ENCODE measurements at places on chromosomes 12 and 14. TPM values are rescaled to one million over a fixed set of nuclear protein-coding genes. Genes with fewer than 3 reads are reported as not detected.

DNA sequence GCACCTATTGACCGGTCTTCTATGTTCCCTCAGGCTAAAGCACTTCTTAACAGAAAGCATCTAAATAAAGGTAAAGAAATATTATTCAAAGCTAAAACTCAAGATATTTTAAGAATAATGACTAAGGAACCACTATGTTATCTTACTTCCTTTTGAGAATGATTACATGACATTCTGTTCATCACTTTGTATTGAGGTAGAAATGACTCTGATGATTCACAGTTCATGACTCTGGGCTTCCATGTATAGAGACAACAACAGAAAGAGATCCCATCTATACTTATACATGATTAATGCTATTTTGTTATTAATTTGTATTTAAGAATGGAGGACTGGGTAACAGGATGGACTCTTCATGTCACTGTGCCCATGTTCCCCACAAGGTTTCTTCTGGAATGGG is 218.3 kb upstream of the OR4E1 start:
- no peak for DNase-seq

DNA sequence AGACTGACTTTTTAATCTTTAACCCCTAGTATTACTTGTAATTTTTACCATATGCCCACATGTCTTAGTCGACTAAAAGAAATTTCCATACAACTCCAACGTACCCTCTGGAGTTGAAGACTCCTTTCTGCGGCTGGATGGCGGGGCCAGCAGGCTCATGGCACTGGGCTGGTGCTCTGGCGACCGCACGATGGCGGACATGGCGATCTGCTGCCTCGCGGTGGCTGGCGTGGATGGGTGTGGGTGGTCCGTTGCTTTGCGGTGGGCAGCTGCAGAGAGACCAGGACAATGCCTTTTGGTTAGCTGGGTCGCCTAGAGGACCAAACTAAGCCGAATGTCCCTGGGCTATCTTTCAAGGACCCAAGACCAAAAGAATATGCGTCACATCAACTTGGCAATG is 50.2 kb downstream of the PRKAB1 start:
- no peak for DNase-seq

GRCh38 chr12:3962631-3963483 is 89.7 kb upstream of the PARP11 start:
- no peak for DNase-seq

DNA sequence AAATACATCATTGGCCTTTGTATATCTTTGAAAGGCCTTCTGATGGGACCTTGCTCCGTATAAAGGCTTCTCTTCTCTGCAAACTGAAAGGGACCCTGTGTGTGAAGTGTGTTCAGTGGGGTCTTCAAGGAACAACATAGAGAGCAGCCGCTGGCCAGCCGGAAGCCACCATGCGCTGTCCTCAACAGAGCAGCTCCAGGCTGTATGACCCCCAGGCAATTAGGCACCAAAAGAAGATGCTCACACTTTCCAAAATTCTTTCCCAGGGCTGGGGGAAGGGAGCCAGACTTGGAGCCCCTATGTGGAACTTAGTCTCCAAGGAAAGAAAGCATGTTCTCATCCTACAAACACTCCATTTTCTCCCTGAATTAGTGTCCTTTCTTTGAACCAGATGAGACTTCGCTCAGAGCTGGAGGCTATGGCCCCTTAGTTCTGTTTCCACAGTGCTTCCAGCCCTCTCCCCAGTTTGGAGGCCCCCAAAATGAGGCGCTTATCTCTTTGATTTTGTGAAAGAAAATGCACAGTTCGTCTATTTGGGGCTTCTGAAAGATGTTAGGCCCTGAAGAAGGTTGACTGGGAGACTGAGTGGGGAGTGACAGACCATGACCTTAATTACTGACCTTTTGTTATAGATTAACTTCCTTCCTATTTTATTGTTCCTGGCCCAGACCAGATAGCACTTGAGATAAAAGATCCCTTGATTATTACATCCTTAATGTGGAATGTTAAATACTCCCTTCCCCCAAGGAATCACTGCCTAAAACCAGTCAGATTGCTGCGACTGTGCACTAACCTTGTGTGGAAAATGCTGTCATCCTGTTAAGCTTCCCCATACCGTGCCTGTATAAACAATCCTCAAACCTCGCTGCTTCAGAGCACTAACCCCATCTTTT is 128.3 kb upstream of the FGD4 start:
- DNase-seq, result peak; percentile 17

DNA sequence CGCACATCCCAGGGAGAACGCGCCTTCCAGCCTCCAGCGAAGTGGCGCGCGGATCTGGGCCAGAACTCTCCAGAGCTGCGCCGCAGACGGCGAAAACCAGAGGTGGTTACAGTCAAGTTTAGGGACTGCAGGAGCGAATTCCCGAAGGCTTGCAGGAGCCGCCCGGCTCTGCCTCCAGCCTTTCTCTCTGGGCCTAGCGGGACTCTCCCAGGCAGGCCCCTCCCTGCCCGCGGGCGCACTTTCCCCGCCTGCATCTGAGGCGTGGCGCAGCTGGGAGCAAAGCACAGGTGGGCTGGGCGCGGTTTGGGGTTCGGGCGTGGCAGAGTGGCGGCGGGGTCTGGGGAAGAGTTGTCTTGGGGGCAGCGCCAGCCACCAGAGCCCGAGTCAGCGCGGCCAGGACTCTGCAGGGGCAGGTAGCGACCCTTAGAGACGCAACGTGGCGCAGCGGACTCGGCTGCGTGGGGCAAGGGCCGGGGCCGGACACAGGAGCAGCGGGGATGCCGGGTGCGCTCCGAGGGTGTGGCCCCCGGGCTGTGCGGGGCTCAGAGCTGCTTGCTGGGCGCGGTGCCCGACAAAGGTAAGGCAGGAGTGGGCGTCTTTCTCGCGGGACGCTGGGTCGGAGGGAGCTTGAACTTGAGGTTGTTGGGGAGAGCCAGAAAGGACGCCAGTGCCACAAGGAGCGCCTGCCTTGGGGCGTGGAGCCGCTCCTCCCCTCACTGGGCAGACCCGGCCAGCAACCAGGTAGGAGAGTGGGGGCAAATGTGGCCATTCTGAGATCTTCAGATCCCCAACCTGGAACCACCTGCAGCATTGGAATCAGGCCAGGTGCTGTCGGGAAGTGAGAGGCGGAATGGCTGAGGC is 1126.0 kb downstream of the AACS start:
- DNase-seq, result no peak

- DNase-seq, result no peak
Measured at GRCh38 chr12:46152456-46152855, 116.4 kb downstream of the SLC38A1 start.

DNA sequence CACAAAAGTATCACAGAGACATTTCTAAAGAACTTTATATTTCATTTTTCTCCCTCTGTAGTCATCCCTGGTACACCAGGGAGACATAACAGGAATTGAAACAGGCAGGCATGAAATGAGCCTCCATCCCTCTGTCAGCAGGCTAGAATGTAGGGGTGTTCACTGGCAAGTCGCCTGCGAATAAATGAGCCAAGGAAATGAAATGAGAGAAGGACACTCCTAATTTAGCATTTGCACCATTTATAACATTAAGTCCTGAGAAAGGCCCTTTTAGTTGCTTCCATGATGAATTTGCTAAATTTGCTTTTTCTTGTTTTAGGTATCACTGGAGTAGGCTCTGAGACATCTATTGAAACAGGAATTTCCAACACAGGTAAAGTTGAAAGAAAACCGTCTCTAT is 192.4 kb upstream of the CNTN1 start:
- no peak for DNase-seq

DNA sequence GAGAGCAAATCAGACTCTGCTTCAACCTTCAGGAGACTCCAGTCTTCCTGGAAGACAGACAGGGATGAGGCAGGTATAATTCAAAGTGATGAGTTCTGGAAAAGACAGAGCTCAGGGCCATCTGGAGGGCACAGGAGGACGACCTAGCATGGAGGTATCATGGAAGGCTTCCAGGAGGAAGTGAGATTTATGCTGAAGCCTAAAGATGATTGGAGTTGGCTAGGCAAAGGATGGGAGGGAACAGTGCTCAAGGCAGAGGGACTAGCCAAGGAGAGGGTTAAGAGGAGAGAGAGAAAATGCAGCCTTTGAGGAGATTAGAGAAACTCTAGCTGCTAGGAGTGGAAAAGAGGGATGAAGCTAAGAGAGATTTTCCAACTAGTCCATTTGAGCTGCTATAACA is 438.5 kb downstream of the MED13L start:
- no peak for DNase-seq

DNA sequence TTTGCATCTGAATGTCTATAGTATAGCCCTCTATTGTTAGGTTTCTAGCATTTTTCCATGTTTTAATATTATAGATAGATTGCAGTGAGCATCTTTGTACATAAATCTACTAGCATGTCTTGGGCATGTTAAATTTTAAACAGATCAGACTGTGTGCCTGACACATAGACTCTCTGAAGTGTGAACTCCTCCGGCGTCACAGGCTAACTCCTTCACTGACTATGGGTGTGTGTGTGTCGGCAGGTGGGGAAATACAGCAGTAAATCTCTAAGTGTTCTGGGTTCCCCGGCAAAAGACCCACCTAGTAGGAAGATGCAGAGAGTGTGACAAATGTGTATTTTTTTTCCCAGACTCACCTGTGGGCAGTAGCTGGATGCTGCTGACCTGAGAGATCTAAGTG is 2.3 kb downstream of the VWF start:
- DNase-seq, result no peak

The HSPB8 gene
- 39.5 TPM for total RNA-seq

The CEBPE gene
- total RNA-seq, result not detected
